ENCODE measurements at places on chromosomes 5 and 9.
A peak's percentile ranks its signal among the peaks of the same experiment; 100 is the strongest.

GRCh38 chr9:89901920-89902319, 297.1 kb downstream of the GADD45G start:
- no peak for DNase-seq

- no peak for DNase-seq
Observed at GRCh38 chr5:123028222-123028621, 8.3 kb downstream of the PPIC start.

DNA sequence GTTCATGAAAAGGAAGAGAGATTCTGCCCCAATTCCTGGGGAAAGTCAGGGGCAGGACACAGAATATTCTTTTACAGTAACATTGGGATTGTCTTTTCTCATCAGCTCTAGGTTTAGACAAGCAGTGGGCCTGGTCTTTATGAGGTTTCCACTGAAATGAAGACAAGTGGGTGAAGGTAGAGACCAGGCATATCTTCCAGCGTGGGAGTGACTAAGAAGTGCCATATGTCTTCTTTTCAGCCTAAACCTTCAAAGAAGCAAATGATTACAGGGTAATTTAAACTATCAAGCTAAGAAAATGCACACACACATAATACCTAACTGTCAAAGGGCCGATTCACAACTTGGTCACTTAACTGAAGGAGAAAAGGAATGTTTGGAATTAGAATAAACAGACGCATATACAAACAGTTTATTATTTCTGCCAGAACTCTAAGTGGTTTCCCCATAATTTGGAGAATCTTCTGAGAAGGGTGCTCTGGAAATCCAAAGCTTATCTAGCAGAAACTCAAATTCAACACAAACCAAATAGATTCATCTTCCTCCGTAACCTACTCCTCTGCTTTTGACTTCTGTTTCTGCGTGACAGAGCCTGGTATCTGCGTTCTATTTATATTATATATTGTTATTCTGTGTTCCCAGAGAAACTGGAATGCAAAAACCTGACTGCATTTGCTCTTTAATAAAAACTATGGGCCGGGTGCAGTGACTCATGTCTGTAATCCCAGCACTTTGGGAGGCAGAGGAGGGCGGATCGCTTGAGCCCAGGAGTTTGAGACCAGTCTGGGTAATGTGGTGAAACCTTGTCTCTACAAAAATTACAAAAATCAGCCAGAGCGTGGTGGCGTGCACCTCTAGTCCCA, 22.0 kb upstream of the TEK start:
- peak; percentile 26 for DNase-seq

DNA sequence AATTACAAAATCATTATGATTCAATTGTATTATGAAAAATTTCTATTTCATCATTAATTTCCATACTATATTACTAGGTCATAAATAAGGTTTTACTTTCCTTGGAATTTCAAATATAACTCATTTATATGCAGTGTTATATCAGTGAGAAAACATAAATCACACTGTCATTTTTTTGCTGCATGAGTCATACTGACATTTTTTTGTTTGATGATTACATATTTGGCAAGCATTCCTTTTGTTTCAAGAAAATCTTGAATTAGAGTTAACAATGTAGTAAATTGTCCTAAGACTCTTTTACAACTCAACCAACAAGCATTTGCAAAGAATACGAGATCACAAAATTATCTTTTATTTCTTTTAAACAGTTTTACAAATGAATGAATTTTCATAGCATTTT, 298.4 kb upstream of the SEMA6A start:
- DNase-seq, result no peak

GRCh38 chr5:61496860-61497259, 164.8 kb downstream of the ZSWIM6 start:
- no peak for DNase-seq

- no peak for DNase-seq
Observed at GRCh38 chr5:5560016-5560415, 137.5 kb downstream of the ICE1 start.

All from T1000 (cell line).